ENCODE measurements at places on chromosomes 3 and 15. TPM values are rescaled to one million over a fixed set of nuclear protein-coding genes. Genes with fewer than 3 reads are reported as not detected.

GRCh38 chr3:178295292-178295912, 240.8 kb upstream of the KCNMB2 start:
- DNase-seq, result no peak

DNA sequence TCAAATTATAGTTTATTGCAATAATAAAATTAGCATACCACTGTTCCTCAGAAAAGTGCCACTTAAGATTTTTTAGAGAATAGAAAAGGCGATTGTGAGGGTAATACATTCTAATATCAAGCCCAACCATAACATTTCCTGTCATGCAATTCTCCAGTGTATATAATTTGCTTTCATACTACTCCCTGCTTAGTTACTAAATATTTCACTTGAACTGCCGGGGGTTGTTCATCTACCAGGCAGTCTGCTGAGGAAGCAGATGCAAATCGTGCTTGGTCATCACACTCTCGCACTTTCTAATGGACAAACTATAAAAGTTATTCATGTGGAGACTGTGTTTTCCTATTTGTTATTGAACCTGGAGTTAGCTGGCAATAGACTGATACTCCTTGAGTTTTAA, 645.6 kb upstream of the CBLB start:
- no peak for DNase-seq

GRCh38 chr3:102536456-102536855, 101.6 kb downstream of the ZPLD1 start:
- no peak for DNase-seq

DNA sequence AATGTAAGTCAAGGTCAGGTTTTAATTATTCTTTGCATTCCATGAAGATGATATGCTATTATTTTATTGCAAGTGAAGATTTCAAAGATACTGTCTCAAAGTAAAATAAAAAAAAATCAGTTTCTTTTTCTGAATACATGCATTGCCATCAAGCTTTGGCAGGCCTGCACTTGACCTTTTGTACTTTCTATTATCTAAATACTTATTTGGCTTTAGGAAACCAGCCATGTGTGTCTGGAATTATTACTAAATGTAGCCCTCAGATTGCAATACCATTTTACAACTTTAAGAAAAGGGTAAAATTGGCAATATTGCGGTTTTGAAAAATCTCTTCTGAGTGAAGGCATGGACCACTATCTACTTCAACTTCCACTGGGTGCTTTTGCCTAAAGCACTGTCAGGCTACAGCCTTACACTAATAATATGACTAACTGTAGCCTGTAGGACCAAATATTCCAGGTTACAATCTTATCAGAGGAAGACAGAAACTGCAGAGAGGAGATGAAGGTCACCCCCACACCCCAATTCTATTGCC, 349.4 kb upstream of the DCBLD2 start:
- no peak for DNase-seq

- DNase-seq, result no peak
Observed at GRCh38 chr3:140736863-140737460, 59.1 kb downstream of the TRIM42 start.

DNA sequence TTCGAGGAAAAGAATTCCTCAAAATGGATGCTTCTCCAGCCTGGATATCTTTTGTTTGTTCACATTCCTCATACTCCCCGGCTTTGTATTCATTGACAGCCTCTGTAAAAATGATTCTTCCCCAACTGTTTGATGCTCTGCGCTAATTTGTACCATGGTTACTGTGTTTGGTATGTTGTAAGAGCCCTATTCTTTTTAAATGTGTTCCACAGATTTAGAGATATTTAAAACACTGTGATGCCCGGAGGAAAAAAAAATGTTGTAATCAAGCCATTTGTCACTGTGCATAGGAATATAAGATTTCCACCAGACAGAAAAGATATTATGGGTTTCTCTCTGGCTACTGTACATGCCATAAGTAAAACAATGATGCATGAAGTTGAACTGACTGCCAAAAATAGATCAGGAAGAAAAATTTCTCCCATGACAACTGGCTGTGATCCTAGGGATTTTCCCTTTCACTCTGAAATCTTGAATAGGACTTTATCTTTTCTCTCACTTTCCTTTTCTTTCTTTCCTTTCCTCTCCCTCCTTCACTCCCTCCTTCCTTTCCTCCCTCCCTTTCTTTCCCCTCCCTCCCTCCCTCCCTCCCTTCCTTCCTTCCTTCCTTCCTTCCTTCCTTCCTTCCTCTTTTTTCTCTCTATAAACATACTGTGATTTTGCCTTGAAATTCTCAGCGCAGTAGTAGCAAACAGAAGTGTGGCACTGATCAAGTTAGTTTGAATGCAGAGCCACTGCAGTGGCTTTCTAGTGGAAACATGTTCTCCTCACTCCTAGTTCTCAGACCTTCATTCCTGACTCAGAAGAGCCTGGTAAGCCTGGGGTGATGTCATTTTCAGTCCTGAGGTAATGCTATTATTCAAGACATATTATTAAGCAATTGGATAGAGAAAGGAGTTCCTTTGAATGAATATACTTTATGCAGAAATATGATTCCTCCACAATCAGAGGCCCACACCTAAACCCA, 254.9 kb upstream of the TBL1XR1 start:
- DNase-seq, result no peak

The PPM1L gene
- 8.0 TPM for polyA plus RNA-seq

DNA sequence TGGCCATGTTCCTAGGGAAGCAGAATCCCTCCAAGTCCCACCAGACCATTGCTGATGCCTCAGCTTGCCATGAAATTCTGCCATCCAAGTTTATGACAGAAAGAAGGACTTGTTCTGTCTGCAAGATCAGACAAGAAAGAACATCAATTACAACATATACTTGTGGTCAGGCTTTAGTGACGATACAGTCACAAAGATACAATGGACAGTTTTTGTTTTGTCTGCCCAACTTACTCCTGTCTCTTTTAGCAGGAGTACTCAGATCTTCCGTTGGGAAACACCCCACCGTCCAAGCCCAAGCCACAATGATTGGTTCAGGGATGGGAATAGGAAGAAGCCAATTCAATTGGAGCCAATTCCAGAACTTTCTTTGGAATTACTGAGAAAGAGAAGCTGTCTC, 15.7 kb downstream of the KLHL6 start:
- DNase-seq, result no peak

- DNase-seq, result no peak
Observed at GRCh38 chr3:24004171-24004938, 59.3 kb downstream of the NR1D2 start.

GRCh38 chr3:133955892-133956291, 60.2 kb upstream of the RAB6B start:
- no peak for DNase-seq

DNA sequence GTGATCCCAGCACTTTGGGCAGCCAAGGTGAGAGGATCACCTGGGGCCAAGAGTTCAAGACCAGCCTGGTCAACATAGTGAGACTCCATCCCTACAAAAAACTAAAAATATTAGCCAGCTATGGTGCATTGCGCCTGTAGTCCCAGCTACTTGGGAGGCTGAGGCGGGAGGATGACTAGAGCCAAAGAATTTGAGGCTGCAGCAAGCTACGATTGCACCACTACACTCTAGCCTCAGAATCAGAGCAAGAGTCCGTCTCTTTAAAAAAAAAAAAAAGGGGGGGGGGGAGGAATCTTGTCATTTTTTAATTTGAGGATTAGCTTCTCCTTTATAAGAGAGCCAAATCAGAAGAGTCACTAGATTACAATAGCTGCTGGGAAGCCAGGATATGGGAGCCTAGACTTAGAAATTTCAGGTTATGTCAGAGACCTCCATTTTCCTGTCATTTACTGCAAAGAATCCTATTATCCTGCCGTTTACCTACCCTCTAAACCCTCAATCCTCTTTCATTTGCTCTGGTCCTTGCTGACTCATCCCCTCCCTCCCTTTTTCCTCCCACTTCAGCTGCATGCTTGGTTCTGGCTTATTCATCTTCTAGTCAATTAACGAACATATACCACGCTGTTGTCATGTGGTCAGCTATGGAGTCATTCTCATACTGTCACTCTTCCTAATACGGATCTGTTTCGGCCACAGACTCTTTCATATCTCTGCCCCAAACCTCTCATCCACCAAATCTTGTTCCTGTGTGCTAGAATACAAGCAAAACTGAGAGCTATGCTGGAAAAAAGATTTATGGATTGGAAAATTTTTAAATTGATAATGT, 83.8 kb upstream of the PPIB start:
- no peak for DNase-seq

- DNase-seq, result no peak
Observed at GRCh38 chr3:37852771-37853170, 8.9 kb upstream of the CTDSPL start.

- DNase-seq, result no peak
Observed at GRCh38 chr15:88624156-88624970, 3.2 kb downstream of the AEN start.

The CHP1 gene
- polyA plus RNA-seq, result 59.4 TPM

GRCh38 chr15:64530918-64531317, 70.5 kb downstream of the ZNF609 start:
- no peak for DNase-seq

DNA sequence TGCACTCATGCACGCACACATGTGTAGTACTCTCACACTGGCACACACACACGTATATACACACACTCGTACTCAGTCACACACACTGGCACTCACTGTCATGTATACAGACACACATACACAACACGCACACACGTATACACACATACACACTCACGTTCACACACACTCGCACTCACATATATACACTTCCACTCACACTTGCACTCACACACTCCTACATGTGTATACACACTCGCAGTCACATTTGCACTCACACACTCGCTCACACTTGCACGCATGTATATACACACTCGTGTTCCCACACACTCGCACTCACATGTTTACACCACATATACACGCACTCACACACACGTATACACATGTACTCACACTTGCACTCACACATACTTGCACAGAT, 1.5 kb downstream of the PLA2G4F start:
- no peak for DNase-seq

The CADPS gene
- polyA plus RNA-seq, result 2.4 TPM

The LIPH gene
- 1.8 TPM for polyA plus RNA-seq

DNA sequence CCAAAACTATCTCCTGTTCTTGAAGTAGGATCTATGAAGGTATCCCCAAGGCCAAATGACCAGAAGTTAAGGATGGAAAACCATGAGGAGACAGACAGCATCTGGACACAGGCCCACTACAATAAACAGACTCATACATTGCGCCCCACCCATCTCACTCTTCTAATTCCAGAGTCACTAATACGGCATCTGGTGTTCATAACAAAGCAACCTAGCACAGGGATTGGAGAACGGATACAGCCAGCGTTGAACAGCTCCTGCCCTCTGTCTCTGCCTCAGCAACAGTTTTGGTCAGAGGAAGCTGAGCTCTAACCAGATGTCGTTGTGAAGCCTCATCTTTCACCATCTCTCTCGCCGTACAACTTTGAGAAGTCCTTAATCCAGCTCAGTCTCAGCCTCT, 44.5 kb upstream of the CCDC80 start:
- no peak for DNase-seq

GRCh38 chr15:70204652-70205051, 106.9 kb upstream of the TLE3 start:
- DNase-seq, result no peak

DNA sequence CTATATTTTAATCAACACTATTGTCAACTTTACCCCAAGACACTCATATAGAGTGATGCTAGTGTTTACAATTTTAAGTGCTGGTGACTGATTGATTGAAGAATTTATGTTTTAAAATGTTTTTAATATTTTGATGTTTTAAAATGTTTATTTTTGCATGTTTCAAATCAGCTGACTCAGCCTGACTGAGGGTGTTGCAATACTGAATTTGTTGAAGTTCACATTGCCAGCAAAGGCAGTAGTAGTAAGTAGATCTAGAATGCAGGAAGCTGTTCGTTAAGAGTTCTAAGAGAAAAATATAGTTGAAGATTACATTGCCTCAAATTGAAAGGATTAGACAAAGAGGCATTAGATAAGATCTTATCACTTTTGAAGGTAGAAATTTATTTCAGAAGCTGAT, 977.6 kb downstream of the IGSF11 start:
- DNase-seq, result no peak

- no peak for DNase-seq
Observed at GRCh38 chr3:138437281-138437680, 2.9 kb downstream of the ESYT3 start.

The TRIM71 gene
- 7.3 TPM for polyA plus RNA-seq
